Choroid plexus epithelial cell (primary cell): ENCODE measurements at places on chromosomes 2 and 18.

GRCh38 chr2:134235510-134236144 is 18.2 kb upstream of the MGAT5 start:
- DNase-seq, result peak; percentile 37

DNA sequence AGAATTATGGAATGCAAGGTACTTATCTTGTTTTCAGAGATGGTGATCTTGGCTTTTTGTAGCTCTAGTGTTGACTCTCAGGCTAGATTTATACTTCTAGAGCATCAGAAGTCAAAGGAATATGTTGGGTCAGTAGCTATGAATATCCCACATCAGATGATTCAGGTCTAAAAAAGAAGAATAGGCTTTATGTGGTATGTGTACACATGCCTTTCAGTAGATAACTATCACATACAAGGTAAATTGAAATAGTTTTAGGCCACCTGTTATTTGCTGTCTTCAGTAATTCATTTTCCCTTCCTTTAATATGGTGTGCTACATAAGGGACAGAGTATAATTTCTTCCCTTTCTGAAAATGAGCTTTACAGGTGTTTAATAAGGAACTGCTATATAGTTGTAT is 142.4 kb downstream of the AGPS start:
- DNase-seq, result no peak

GRCh38 chr2:112877423-112877822 is 33.5 kb upstream of the IL37 start:
- DNase-seq, result no peak

GRCh38 chr2:218322768-218323525 is 30.6 kb upstream of the TMBIM1 start:
- DNase-seq, result peak; percentile 98

DNA sequence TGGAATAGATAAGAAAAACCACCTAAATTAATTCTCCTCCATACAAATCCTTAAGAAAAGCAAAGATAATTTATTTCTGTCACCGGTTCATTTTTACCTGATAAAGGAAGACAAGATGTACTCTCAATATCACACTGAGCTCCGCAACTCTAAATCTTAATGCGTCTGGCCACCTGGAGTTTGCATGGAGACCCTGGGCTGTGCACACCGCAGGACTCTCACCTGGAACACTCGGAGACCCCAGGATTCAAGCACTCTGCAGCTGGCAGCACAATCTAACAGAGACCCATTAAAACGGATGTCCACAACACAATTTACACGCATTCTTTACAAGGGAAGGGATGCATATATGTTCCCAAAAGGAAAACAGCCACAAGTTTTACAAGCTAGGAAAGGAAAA is 72.2 kb downstream of the ZNF516 start:
- no peak for DNase-seq

DNA sequence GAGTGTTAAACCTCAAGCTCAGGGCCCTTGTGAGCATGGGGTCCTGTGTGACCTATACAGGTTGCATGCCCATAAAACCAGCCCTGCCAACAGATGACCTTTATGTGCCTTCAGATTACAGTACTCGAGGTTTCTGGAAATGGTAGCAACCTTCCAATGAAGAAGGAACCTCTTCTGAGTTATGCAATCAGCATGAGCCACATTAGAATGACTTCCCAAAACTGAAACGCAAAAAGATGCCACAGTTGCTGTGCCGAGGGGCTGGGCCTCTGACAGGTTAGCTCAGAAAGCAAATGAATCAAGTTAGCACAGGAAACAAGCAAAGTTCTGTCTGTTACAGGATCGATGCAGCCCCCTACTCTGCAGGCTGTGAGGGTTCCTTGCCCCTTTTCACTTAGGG is 37.7 kb downstream of the TGFA start:
- DNase-seq, result no peak

- DNase-seq, result no peak
Observed at GRCh38 chr2:223877721-223878410, 40.5 kb upstream of the AP1S3 start.

GRCh38 chr18:9951022-9951859 is 37.4 kb downstream of the VAPA start:
- peak; percentile 90 for DNase-seq

- DNase-seq, result no peak
Observed at GRCh38 chr2:37011130-37011529, 44.8 kb upstream of the STRN start.

DNA sequence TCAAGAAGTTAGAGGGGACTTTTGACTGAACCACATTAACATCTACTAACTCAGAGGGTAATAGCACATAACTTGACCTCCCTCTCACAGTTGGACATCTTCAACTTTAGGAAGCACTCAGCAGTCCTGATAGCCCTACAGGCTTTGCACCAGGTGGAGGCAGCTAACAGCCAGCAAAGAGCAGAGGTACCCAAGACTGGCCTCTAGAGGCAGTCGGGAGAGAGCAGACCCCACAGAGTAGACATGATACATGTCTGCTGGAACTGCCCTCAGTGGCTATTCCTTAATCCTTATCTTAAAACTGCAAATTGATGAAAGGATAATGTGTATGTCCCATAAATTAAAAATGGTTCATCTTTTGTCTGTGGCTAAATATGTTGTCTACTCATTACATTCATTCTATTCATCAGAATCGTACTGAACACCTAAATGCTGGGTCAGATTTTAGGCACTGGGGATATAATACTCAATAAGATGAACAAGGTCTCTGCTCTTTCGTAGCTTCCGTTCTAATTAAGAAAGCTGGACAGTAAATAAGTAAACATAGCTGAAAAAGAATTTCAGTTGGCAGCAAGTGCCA is 49.8 kb downstream of the CAB39 start:
- DNase-seq, result peak; percentile 68

- DNase-seq, result no peak
Observed at GRCh38 chr2:71951718-71952404, 195.8 kb downstream of the CYP26B1 start.

GRCh38 chr18:50594942-50595341 is 35.1 kb downstream of the MAPK4 start:
- DNase-seq, result peak; percentile 3

- DNase-seq, result no peak
Observed at GRCh38 chr2:209113026-209113425, 310.8 kb upstream of the MAP2 start.

DNA sequence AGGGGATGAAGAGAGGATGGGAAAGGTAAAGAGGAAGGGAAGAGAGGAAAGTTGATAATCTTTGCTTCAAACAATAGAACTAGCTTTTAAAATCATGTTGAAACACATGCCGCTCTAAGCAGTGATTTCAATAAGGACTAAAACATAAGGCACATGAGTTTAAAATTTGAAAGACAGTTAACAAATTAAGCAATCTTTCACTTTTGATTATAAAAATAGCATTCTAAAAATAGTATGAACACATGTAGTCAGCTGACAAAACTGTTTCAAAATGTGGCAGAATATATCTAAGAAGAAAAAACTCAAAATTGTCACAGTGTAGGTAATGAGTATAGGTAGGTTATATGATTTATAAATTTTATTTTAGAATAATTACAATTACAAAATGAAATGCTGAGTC is 25.3 kb downstream of the PSME4 start:
- DNase-seq, result peak; percentile 41
